ENCODE measurements at places on chromosomes 1 and 21.

DNA sequence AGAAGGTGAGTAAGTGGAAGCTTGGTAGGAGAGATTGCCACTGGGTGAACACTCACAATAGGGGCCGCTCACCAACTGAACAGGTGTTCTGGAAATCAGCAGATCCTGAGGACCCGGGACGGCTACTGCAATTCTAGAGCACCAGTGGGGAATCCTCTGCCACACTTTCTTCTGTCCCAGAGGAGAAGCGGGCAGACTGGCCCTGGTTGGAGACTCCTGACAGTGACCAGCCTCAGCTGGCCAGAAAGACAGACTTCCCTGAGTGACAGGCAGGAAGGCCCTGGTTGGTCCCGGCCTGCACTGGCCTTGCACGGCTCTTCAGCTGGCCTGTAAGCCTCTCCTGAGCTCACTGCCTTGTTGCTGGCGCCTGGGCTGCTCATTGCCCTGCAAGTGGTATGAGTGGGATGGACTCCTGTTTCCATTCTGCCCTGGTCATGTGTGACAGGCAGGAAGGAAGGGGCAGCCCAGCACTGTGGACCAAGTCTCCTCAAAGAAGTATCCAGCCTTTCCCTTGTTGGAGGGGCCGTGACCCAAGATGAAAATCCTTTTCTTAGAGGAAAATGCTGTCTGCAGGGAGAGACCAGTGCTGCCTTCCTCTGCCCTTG is 34.5 kb downstream of the MAN1C1 start:
- no peak for DNase-seq

- DNase-seq, result no peak
Measured at GRCh38 chr1:8652467-8653046, 164.9 kb downstream of the RERE start.

DNA sequence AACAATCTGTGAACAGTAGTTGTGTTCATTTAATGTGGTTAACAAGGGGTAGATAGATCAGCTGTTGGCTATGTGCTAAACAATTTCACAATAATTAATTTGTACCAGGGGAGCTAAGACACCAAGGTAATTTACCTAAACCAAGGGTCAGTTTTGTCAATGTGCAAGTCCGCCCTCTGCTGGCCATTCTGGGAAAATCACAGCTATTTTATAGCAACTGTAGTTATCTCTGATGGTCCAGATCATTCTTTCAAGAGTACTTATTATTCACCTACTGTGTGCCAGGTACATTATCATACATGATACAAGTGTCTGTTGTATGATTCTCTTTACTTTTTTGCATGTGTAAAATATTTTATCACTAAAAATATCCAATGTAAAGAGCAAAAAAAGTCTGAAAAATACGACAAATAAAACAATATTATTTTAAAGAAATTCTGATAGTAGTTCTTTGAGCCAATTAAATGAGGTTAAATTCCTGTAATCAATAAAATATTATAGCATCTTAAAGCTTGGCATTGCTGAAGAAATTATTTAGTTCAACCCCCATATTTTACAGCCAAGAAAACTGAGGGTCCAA is 312.3 kb upstream of the FAM78B start:
- DNase-seq, result peak; percentile 76

- DNase-seq, result no peak
Measured at GRCh38 chr21:33967086-33967571, 51.5 kb upstream of the ATP5PO start.

- no peak for DNase-seq
Measured at GRCh38 chr21:41923186-41923585, 30.6 kb downstream of the C2CD2 start.

DNA sequence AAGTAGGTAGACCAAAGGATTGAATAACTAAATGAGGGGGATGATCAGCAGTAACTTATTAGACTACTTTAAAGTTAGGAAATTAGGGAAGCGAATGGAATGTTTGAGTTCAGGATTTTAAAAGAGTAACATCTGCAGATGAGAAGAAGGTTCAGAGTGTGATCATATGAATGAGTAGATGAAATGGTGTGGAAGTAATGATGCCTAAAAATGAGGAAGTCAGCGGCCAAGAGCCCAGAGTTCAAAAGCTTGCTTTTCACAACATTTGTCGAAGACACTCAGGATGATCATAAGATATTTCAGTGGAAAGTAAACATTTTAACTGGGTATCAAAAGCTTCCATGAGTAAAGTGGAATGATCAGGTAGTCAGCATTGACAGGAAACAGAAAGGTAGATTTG is 299.4 kb downstream of the LRRIQ3 start:
- no peak for DNase-seq

- peak; percentile 57 for DNase-seq
Measured at GRCh38 chr1:44348061-44348485, 7.0 kb downstream of the ERI3 start.

DNA sequence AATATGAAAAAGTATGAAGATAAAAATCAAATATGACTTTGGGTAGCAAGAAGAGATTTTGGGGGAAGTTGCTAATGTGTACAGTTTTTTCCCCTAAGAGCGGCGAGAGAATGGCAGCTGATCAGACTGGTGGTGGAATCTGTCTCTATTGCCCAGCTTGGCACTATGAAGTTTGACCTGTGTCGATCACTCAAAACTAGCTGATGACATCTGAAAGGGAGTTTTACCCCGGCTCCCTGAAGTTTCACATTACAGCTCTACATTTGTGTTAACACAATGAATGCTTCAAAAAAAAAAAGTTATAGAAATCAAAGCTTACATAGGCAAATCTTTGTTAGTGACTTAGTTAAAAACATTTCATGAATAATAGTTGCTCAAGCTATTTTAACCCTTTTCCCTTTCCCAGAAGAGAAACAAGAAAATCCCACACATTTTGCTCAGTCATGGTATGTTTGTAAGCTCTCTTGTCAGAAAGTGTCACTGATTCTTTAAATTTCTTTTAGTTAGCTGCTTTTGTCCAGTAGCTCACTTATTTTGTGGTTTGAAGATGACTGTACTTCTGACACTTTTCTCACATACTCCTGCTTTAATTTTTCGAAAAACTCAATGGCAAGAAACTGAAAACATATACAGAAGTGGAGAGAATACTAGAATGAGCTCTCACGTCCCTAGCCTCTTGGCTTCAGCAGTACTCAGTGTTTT is 41.3 kb downstream of the DYRK1A start:
- DNase-seq, result no peak

GRCh38 chr1:197399755-197400521 is 131.9 kb downstream of the CRB1 start:
- no peak for DNase-seq

- no peak for DNase-seq
Measured at GRCh38 chr1:152197361-152197941, 26.5 kb downstream of the HRNR start.

GRCh38 chr1:193278968-193279367 is 92.6 kb upstream of the B3GALT2 start:
- no peak for DNase-seq

GRCh38 chr1:15757575-15758342 is 836 bp upstream of the FBLIM1 start:
- DNase-seq, result peak; percentile 40

- DNase-seq, result peak; percentile 68
Measured at GRCh38 chr1:41416552-41417334, 55.5 kb downstream of the FOXO6 start.

- no peak for DNase-seq
Measured at GRCh38 chr1:161088587-161089110, 709 bp downstream of the NECTIN4 start.

All from brain (organoid and tissue), 16 donors.